Stimulated activated CD8-positive, alpha-beta memory T cell treated with anti-CD3 and anti-CD28 coated beads, Interleukin-12 subunit alpha, Interleukin-12 subunit beta, amount 100 ng/mL, for 1 hour (primary cell): ENCODE measurements at places on chromosomes 1 and 21.

DNA sequence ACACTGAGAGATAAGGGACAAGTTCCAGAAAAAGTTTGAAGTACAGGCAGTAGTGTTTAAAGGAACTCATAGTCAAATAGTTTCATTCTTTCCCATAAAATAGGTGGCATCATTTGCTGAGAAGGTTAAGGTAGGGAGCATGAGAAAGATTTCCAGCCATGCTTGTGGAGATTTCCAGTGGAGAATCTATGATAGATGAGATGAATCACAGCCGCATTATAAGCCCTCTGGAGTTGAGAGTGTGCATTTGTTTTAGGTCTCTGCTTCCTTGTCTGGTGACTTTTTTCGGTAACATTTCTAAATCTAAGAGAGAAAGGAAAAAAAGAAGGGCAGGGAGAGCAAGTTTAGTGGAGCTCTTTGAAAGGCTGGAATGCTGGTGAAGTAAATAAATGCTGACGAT is 108.7 kb downstream of the DISP1 start:
- no peak for DNase-seq

- DNase-seq, result no peak
Observed at GRCh38 chr1:221192055-221192454, 312.8 kb downstream of the HLX start.

GRCh38 chr1:59063501-59063900 is 233.4 kb upstream of the FGGY start:
- no peak for DNase-seq

GRCh38 chr1:227920896-227921295 is 26.8 kb downstream of the WNT9A start:
- DNase-seq, result no peak

- peak; percentile 23 for DNase-seq
Observed at GRCh38 chr1:239719642-239720258, 333.4 kb downstream of the CHRM3 start.

DNA sequence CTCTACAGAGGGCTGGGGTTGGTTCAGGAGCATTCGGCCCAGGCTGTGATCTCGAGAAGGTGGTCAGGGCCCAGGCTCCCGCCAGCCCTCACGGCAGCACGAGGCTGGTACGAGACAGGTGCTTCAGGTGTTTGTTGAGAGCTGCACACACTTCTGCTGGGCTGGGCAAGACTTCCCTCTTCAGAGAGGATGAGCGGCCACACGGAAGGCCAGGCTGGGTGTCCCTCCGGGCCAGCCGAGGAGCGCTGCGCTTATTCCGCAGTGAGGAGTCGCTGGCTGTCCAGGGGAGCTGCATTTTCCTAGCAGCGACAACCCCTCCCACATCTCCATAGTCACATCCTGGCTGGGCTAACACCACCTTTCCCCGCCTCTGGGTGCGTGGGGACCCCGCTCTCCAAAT is 50.5 kb downstream of the PDE9A start:
- no peak for DNase-seq

DNA sequence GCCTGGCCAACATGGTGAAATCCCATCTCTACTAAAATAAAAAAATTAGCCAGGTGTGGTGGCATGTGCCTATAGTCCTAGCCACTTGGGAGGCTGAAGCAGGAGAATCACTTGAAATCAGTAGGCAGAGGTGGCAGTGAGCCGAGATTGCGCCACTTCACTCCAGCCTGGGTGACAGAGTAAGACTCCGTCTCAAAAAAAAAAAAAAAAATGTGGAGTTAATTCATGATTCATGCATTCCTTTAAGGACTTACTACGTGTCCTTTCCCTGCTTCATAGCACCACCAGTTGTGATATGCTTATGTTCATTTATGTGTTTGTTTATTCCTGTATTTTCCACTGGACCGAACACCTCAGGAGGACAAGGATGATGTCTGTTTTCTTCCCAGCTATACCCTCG is 12.7 kb upstream of the PRELP start:
- DNase-seq, result no peak

DNA sequence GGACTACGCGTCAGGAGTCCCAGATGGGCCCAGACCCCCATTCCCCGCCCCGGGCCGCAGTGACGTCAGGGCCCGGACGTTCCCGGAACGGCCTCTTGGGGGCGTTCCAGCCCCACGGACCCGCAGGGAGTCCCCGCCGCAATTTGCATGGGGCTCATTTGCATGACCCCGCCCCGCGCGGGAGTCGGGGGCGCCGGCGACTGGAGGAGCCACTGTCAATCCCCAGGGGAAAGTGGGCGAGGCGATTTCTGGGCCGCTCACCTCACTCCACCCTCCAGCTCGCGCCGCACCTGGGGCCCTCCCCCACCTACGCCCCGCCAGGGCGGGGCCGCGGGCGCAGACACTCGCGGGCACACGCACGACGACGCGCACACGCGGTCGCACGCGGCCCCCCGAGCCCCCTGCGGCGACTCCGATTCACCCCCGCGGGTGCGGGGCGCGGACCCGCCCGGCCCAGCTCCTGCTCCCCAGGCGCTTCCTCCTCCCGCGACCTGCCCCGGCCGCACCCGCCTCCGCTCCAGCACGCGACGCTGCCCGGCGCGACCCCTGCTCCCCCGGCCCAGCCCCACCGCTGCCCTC is 13.2 kb downstream of the AGRN start:
- peak; percentile 71 for DNase-seq
